ENCODE measurements at places on chromosomes 7 and 10. TPM values are rescaled to one million over a fixed set of nuclear protein-coding genes. Genes with fewer than 3 reads are reported as not detected.

HTR5A gene
- not detected for total RNA-seq

LRRN3 gene
- 42.8 TPM for total RNA-seq

CYP2C19 gene
- not detected for total RNA-seq

ABCB4 gene
- 3.9 TPM for total RNA-seq

SKIDA1 gene
- total RNA-seq: 0.66 TPM

SPDYE6 gene
- not detected for total RNA-seq

UTF1 gene
- total RNA-seq: not detected

TMEM26 gene
- total RNA-seq: 12.2 TPM

TEX36 gene
- total RNA-seq: not detected

OR2A5 gene
- not detected for total RNA-seq

BHLHA15 gene
- 0.13 TPM for total RNA-seq

PLEKHA8 gene
- 8.9 TPM for total RNA-seq

ZKSCAN5 gene
- 11.6 TPM for total RNA-seq

SUPV3L1 gene
- 23.3 TPM for total RNA-seq

ACTL6B gene
- not detected for total RNA-seq

ATOH7 gene
- not detected for total RNA-seq

CYP2C8 gene
- total RNA-seq: not detected

GIMAP6 gene
- 5.4 TPM for total RNA-seq

NPC1L1 gene
- not detected for total RNA-seq

FAM3C gene
- total RNA-seq: 101 TPM

ORC5 gene
- total RNA-seq: 13.6 TPM

LRMDA gene
- 4.6 TPM for total RNA-seq

NUTM2B gene
- 0.31 TPM for total RNA-seq

CLDN3 gene
- total RNA-seq: not detected

HTR7 gene
- total RNA-seq: 3.4 TPM

AZGP1 gene
- not detected for total RNA-seq

GTF2I gene
- 93.4 TPM for total RNA-seq

UNCX gene
- total RNA-seq: not detected

UCN3 gene
- not detected for total RNA-seq

VWDE gene
- not detected for total RNA-seq

WASL gene
- 9.5 TPM for total RNA-seq

ASAH2 gene
- total RNA-seq: 0.26 TPM

DNAJC12 gene
- 2.5 TPM for total RNA-seq

LIPM gene
- total RNA-seq: not detected

NFE2L3 gene
- total RNA-seq: 0.31 TPM

PVRIG gene
- not detected for total RNA-seq

DNAH11 gene
- total RNA-seq: 0.40 TPM

CALHM1 gene
- total RNA-seq: not detected

HOGA1 gene
- total RNA-seq: 2.5 TPM

DGKB gene
- not detected for total RNA-seq

RET gene
- not detected for total RNA-seq

IDI2 gene
- total RNA-seq: not detected

SYNPO2L gene
- total RNA-seq: under 0.01 TPM

FAM237B gene
- not detected for total RNA-seq

ABCB1 gene
- 3.9 TPM for total RNA-seq

LRRD1 gene
- 0.12 TPM for total RNA-seq

PRKG1 gene
- 48.3 TPM for total RNA-seq

RTKN2 gene
- 2.9 TPM for total RNA-seq

ZNF316 gene
- 12.4 TPM for total RNA-seq

Data from aortic smooth muscle cell (primary cell).